SIG-M5 (cell line): ENCODE measurements at places on chromosomes 11 and 22.

- no peak for DNase-seq
Observed at GRCh38 chr11:85893395-85893794, 38.2 kb downstream of the CCDC83 start.

DNA sequence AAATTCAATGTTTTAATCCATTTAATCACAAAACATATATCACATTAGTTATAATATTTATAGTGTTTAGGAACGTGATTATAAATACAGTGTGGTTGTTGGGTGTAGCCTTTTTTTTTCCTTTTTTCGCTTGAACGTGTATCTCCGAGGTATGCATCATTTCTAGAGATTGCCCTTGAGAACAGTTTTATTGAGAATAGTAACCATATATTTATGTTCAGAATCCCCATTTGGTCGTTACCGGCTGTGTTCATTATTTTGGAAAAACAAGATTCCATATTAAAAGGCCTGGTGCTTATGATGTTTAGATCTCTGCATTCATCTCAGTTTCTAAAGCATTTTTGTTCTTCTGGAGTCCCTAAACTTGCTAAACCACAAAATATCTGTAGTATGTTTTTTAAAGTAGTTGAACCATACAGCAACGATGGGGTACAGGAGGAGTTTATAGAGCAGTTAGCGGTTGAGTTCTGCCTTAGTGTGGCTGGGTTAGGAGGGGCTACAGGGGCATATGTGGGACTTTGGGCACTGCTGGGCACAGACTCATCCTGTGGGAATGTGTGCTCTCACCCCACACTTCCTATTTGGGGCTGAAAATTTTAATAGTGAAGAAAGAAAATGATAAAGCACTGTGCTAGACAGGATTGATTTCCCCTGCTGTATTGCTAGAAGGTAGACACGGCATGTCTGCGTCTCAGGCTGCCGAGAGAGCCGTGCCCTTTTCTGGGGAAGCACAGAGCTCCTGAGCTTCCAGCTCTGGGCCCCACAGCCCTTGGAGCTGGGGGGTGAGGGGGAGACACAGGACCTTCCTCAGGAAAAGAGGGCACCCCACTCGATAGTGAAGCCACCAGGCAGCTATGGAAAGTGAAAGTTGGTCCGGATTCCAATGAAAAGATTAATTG, 81.5 kb upstream of the PPARA start:
- DNase-seq: no peak

DNA sequence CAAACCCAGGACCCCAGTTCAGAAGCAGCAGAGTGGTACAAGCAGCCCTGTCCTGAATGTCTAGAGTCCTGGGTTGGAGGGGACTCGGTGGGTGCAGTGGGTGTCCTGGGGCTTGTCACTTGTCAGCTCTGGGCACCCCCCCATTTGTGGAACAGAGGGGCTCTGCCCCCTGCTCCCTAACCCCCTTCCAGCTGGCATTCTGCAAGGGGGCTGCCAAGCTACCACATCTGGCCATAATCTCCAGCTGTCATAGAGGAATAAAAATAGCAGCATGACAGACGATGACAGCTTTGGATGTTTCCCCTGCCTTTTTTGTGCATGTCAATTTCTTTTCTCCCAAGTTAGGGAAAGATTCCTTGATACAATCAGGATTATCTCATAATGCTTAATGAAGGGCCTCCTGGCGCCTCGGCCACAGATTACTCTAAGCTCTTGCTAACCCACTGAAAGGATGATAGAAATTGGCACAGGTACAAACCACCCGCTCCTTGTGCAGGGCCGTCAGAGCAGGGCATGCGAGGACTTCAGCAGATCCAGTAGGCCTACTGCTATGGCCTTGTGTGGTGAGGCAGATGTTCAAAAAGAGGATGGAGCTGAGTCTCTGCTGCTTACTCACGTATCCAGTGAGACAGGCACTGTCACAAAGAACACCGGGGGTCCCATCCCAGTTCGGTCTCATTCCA, 83.0 kb downstream of the ISX start:
- no peak for DNase-seq

DNA sequence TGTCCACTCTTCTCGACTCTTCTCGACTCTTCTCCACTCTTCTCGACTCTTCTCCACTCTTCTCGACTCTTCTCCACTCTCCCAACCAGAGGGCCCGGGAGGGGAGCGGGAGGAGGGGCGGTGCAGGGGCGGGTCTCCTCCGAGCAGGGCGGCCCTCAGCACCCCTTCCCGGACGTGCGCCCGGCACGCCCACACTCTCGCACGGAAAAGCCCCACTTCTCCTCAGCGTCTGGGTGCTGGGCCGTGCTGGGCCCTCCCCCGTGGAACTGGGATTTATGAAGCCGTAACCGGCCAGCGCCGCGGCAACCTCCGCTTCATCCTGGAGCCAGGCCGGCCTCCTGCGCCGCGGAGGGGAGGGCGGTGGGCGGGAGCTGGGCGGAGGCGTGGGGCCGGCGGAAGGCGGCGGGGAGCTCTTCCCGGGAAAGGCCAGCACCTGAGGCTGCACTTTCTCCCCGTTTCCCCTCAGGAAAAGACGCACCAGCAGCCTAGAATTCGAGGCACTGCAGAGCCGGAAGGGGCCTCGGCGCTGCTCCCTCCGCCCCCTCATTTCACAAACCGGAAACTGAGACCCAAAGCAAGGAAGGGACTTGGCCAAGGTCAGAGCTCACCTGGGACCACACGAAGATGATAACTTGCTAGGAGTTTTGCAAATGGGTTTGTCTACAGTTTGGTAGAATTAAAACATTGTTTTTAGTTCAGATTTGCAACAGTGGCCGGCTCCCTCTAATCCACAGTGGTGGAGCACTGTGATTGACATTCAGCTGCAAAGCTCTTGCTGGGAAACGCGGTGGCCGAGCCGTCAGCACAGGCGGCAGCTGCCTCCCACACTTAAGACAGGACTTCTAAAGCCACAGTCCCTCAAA, 31.6 kb upstream of the JAM3 start:
- DNase-seq: no peak
